ENCODE measurements at places on chromosomes 4 and X.

GRCh38 chr4:34269613-34270012, 1974.7 kb downstream of the ARAP2 start:
- DNase-seq: no peak

DNA sequence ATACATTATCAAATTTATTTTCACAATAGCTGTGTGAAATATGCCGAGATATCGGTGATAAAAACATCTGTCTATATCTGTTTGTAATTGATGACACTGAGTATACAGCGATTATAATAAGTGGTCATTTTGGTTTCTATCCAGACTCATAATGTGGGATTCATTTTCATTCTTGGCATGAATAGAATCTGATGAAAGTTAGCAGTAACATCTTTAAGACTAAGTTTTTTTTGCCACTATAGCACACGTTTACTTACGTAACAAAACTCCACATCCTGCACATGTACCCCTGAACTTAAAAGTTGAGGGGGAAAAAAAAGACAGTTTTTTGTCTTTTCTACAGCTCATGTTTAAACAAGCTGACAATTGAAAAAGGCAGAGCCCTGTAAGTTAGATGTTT, 86.4 kb downstream of the PPA2 start:
- no peak for DNase-seq

DNA sequence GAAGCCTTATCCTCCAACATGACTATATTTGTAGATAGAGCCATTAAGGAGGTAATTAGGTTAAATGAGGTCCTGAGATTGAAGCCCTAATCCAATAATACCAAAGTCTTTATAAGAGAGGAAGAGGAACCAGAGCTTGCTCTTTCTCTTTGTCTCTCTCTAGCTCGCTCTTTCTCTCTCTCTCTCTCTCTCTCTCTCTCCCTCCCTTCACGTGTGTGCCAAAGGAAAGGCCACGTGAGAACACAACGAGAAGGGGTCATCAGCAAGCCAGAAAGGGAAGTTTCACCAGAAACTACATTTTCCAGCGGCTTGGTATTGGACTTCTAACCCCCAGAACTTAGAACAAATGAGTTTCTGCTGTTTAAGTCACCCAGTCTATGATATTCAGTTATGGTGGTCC, 1540.5 kb downstream of the C4orf33 start:
- DNase-seq: no peak

DNA sequence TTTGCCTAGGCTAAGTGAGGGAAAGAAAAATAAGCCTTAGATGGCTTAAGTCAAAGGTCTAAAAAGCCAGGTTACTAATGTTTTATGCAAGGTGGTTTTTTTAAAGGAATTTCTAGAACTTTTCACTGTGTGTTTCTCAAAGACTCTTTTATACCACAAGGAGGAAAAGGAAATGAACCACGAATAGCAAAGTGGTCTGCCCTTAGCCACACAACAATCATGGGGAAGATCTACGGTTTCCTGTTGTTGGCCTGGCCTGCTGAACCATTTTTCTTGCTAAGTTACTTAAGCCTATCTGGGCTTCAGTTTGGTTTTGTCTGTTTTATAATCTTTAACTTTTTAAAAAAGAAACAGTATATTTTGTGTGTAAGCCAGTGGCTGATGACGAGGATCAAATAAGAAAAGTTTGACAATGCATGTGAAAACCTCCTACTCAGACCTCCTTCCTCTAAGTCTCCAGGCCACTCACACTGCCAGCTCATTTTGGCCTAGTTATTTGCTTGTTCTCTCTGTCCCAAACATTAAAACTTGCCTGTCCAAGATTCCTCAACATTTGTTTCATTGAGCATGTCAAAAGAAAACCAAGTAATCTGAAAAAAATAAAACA, 56.7 kb upstream of the COL25A1 start:
- DNase-seq: no peak

DNA sequence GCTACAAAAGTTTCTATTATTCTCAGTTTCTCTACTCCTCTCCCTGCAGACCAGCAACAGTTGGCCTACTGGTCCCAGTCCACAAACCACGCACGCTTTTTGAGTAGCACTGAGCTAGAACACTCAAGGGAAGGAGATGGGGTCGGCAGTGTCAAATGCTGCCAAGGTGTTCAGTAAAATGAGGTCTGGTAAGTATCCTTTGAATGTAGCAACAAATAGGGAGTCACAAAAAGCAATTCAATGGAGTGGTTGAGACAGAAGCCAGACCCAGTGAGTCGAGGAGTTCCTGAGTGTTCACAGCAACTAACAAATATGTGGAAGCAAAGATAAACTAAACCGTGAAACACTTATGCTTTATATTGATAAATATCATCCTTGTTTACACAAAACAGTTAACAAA, 355.7 kb downstream of the MID1IP1 start:
- DNase-seq: no peak

GRCh38 chr4:7403001-7403400, 31.7 kb downstream of the PSAPL1 start:
- no peak for DNase-seq

DNA sequence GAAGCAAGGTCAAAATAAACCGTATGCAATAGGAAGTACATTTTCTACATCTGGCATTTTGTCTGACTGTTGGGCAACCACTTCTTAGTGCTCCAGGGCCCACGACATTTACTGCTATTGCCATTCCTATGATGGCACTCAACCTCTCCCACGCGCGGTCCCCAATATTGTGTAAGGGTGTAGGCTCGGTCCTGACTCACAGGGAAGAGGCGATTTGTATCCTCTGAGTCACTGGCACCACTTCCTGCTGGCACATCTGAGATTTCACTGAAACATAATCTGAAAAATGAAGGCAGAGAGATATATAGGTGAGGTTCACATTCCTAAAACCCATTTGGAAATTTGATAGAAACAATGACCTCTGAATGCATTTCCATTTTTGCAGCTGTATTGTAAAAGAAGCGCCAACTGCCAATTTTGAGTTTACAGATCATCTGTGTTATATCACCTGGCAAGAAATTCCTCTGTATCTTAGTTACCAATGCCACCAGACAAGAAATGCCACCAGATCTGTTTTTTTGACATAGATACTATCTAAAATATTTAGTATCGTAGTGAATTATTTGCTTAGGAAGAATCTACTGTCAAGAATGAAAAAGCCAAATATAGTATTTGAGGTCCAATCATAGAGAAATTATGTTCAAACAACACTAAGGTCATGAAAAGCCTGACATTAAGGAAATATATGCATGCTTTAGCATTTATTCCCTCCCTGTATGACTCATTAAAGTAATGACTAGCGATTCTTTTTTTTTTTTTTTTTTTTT, 9.8 kb downstream of the EREG start:
- DNase-seq: peak; percentile 80

GRCh38 chr4:2886622-2887021, 43.0 kb downstream of the ADD1 start:
- DNase-seq: no peak

- no peak for DNase-seq
These were observed 29.1 kb downstream of the PFKFB1 start for GRCh38 chrX:54964766-54965497.

DNA sequence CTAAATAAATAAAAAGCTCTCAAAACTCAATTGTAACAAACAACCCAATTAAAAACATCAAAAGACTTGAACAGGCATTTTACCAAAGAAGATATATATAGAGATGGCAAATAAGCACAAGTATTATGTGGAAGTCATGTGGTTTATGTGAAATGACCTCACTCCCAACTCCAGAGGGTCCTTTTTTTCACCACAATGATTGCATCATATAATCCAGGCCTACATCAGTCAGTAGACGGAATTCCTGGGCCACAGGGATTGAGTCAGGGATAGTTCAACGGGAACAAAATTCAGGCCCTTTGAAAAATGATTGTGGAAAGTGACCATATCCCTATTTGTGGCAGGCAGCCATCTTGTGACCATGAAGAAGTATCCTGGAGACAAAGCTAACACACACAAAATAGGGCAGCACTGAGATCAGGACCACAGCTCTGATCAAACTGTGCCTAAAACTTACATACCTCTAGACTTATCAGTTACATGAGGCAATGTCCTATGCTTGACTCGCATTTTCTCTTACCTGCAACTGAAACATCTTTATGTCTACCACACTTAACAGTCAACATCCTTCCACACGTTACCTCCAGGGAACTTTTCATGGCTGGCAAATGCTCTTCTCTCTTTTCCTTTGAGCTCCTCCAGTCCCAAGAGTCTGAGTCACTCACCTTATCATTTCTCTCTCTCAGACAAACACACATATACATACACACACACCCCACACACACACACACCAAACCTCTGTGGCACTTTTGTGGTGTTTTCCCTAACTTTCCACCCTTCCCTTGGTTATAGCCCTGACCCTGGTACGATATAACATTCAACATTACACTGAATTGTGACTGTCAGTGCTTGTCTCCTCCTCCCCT, 113.5 kb downstream of the PHF8 start:
- no peak for DNase-seq

DNA sequence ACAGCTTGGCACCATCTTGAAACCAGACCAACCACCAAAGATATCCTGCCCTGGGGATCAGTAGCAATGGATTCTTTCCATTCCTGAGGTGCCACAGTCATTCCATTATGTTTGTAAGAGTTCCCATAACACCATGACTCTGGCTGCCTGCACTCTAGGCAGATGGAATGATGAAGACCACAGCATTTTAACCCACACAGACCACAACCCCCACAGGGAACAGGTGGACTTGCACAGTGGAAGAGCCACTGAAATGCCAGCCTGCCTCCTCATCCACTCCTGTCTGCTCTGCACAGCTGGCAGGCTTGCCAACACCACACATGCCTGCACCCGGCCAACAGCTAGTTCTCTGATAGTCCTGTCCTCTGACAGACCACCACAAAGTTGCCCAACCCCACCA, 2362.2 kb upstream of the AGA start:
- DNase-seq: no peak

- DNase-seq: peak; percentile 69
These were observed 2.7 kb upstream of the TIMP1 start for GRCh38 chrX:47579537-47579936.

GRCh38 chrX:70175338-70175737, 1.9 kb upstream of the DGAT2L6 start:
- DNase-seq: no peak

DNA sequence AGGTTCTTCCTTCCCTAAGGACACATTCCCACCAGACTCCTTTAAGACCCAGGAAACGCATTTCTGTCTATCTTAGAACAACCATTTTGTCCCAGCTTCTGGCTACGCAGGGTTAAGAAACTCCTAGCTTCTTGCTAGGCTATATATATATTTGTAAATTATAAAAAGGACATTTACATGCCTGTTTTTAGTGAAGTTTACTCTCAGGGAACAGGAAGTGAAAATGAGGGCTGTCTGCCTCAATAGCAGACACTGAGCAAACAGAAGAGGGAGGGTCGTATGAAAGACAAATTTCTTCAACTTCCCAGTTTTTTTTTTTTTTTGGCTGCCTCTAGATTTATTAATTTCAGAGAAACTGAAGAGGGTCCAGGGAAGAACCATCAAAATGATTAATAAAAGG, 9.3 kb upstream of the FRMPD3 start:
- no peak for DNase-seq

GRCh38 chr4:25760518-25761157, 102.2 kb downstream of the SEL1L3 start:
- DNase-seq: no peak

DNA sequence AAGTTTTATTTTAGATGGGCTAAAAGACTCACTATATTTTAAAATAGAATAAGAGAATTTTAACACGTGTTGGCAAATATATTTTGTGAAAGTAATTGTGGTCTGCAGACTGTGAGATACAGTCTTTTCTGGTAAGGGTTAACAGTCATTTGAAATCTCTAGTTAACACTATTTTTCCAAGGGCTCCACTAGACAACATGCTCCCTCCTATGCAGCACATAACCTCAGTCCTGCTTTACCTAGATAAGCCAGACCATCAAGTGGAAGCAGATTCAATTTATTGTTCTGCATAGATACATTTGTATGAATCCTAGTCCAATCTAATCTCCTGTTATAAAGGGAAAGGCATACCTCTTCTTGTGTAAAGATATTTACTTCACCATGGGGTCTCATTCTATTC, 133.2 kb upstream of the CT83 start:
- no peak for DNase-seq

DNA sequence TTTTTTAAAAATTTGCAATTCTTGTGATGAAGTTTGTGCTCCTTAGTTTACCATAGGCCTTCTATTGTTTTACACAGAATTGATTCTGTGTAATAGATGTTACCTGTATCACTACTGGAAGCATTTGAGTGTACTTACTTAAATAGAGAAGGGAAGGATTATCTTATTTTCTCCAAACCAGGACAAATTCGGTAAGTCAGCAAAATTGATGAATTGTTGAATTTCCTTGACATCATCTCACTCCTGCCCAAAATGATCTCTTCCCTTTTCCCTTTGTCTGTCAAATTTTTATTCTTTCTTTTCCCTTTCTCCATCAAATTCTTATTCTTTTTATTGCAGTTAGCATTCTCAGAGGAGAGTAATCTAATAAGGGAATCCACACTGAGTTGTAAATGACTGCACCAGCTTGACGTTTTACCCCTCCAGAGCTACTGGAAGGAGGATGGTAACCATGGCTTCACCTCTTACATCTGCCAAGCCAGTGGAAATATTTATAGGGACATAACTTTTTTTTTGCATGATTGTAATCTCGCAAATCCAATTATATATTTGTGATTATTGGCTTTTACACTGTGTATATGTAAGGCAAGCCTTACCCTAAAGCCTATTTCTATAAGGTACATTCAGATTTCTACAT, 42.6 kb upstream of the HAND2 start:
- DNase-seq: no peak

- DNase-seq: peak; percentile 47
These were observed 14.7 kb upstream of the ANXA5 start for GRCh38 chr4:121711263-121712000.

DNA sequence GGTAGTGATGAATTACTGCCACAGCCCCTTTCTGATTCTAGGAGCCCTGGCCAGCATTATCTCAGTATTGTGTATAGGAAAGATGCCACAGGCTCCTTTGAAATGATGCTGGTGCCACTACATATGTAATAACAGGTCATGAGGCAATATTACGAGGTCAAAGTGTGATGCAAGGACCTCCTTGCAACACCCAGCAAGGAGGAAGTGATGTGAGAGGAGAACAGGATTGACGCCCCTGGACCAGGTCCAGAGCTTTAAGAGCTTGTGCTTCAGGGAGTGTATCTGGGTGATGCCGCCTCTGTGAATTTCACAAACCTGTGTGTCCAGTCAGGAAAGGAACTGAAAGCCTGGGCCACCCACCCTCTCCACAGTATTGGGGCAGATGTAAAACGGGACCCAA, 261.8 kb downstream of the MID1IP1 start:
- DNase-seq: peak; percentile 63

DNA sequence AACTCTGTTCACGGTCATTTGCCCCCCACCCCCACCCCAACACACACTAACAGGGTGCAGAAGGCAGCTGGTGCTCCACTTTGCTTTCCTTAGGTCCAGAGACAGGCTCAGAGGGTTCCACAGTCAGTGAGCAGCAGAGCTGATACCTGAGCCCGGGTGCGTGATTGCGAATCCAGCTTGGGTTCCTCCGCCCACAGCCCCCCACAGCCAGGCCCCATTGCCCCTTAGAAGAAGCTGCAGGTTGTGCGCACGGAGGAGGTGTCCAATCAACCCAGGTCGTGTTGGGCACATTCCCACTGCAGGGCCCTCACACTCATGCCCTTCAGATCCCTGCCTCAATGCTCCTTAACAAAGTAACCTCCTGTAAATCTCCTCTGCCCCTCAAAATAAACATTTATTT, 85.0 kb downstream of the WFS1 start:
- no peak for DNase-seq

Data from CD4-positive, alpha-beta T cell treated with Interleukin-15 for 1 hour (primary cell).